ENCODE measurements at places on chromosomes 1 and 21.
A peak's percentile ranks its signal among the peaks of the same experiment; 100 is the strongest.

GRCh38 chr1:201653883-201654282, 115.0 kb downstream of the NAV1 start:
- DNase-seq, result no peak

DNA sequence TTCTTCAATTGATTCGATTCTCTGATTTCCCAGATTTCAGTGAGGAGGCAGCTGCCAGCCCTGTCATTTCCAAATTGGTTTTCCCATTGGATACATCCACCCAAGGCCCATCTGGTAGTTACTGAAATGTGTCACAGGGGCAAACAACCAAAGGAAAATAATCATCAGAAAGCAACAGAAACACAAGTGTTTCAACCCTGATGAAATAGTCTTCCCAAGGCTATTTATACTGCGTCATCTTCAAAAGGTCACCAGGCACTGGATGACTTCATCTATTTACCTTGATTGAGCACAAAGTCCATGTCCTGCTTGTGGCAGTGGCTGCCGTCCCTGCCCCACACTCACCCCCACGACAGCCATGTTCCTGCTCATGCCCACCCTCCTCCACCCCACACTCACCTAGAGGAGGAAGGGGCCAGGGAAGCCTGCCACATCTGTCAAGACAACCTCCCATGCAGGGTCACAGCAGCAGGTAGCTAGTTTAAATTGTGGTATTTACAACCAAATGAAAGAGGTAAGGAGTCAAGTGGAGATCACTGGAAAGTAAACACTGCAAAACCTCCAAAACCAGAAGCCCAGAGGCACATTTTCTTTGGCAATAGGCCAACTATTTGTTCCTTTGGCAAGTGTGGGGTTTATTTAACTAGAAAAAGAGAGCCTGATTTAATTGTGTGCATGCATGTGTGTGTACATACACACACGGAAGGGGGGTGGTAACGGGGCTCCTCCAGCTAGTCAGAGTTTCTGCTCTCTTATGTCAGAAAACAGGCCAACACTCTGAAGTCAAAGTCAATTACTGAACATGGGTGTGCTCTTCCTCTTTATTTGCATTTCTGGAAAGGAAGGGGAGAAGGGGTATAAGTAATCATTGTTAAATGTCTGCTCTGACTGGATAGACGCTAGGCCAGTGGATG, 49.5 kb upstream of the RAB4A start:
- DNase-seq, result no peak

DNA sequence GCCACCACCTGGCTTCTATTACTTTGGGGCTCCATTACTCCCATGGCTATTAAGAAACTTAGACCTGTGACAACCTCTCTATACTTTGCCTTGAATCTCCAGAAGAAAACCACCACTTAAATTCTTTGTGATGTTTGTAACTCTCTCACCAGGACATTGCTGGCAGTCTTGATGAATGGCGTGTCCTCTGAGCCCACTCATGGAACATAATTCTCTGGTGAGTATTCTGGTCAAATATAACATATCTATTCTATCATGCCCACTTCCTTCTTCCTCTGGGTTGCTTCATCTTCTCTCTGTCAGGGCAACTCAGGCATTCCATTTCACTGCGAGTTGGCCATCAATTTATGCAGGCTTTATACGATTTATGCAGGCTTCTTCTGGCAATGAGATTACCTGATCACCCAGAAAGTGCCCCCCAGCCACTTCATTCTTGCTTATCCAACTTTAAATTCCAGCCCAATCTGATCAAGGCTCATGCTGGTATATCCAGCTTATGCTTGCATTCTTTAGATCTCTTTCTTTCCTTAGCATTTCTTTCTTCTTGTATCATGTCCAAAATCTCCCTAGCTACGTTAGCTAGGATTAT, 112.0 kb upstream of the CHRM3 start:
- DNase-seq, result no peak

DNA sequence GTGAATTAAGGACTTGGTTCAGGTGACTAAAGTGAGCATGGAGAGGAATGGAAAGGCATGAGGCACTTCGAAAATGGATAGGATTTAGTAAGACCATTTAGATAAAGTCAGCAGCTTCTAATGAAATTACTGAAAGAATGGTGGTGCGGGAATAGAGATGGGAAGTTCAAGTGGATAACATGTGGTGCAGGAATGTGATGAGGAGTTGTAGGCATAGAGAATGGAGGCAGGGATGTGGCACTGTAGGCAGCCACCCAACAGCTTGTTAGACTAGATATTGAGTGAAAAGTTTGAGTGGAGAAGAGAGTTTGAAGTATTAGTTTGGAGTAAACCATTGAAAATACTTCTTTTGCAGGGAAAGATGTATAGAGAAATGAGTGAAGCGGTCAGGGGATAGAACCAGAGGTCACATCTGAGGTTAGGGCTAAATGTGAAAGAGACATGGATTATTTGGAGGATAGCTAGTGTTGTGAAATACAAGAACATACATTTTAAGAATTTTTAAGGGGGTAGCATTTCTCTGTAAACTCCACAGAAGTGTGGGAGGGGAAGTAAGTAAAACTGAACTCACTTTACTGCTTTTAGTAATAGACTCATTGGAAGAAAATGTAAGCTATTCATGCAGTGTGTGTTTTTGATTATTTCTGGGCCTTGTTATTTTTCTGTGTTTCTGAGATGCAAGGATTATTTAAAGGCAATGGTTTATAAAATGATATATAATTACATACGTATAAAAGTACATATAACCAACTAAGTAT, 46.2 kb downstream of the DYRK1A start:
- no peak for DNase-seq

GRCh38 chr1:40772146-40772955, 11.2 kb upstream of the KCNQ4 start:
- DNase-seq, result no peak

DNA sequence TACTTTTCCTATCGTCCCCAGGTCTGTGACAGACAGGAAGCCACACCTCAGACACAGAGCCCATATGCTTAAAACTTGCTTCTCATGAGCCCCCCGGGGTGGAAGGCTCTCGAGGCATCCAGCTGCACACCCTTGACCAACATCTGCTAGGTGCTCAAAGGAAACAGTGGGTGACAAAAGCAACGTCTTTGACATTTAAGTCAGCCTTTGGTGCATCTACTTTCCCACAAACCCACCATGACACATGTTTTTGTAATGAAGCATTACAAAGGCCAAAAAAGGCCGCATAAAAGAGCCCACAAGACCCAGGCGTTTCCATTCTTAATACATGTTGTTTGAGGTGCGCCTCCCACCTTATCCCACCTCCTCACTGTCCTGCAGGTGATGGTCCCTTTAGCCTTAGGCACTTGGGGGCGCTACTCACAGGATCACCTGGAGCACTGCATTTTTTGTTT, 11.8 kb upstream of the FASLG start:
- no peak for DNase-seq

DNA sequence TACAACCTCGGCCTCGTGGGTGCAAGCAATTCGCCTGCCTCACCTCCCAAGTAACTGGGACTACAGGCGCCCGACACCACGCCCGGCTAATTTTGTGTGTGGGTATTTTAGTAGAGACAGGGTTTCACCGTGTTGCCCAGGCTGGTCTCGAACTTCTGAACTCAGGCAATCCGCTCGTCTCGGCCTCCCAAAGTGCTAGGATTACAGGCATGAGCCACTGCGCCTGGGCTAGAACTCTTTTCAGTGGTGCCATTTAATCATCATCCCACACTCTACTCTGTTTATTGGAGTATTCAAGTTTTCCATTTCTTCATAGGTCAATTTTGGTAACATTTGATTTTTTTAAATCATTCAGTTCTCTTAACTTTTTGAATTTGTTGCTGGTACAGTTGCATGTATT, 101.3 kb downstream of the DHRS3 start:
- no peak for DNase-seq

GRCh38 chr1:99674115-99675064, 28.5 kb downstream of the PALMD start:
- DNase-seq, result no peak

DNA sequence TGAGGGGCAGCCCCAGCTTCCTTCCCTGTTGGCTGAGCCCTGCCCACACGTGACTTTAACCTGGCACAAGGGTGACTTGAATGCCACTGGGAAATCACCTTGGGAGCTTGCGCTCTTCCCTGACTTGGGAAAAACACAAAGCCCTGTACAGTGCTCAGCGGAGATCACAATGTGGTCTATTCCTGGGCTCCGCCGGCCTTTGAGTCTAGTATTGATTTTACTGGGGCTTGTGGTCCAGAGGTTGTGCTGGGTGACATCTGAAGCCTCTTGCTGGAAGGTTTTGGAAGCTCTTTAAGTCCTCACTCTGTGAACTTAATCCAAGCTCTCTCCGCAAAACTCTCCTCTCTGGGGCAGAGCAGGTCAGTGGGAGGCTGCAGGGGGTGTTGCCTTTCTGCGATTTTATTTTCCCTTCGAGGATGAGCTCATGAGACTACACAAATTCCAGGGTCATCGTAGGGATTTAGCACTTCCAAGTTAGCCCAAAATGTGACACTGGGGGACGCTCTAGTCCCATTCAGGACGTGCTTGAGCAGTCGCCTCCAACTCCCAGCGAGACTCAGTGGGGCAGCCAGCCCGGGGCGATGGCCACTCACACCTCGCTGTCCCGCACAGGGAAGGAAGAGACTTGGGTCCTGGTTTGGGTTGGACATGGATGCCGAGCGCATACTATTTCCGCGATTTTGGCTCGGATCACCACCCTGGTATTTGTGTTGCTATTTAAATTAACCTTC, 291.9 kb upstream of the AJAP1 start:
- DNase-seq, result no peak

DNA sequence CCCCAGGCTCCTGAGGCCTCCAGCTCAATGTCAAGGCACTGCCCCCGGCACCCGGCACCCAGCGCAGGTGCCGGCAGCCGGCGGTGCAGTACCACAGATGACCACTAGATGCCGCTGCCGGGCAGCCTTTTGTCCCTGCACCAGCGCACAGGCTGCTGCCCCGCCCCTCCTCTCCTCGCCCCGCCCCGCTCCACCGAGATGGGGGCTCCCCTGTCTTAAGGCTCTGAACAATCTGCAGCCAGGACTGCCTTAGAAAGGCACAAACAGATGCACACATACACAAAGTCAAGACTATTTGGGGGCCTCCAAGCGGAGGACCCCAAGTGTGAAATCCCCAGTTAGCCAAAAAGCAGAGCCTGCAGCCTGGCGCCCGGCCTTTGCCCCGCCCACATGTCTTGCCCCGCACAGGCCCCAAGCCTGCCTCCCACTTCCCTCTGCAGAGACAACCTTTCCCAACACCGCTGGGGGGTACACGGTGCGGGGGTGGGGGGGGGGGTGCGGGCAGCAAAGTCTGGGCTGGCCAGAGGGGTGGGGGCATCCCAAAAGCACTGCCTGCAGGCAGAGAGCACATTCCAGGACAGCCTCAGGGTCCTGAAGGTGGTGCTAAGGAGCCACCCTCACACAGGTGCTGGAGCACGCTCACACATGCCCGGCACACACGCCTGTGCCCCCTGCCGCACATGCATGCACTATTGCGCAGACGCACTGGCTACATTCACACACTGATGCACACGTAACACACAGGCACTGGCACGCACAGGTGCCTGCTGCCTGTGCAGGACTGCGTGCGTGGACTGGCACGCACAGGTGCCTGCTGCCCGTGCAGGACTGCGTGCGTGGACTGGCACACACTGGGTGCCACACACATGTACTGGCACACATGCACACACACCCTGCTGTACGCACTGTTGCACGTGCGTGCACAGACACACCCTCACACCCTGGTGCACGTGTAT, 37.1 kb downstream of the ARHGEF16 start:
- peak; percentile 75 for DNase-seq

- DNase-seq, result no peak
Observed at GRCh38 chr1:54557671-54558355, 9.8 kb downstream of the ACOT11 start.

DNA sequence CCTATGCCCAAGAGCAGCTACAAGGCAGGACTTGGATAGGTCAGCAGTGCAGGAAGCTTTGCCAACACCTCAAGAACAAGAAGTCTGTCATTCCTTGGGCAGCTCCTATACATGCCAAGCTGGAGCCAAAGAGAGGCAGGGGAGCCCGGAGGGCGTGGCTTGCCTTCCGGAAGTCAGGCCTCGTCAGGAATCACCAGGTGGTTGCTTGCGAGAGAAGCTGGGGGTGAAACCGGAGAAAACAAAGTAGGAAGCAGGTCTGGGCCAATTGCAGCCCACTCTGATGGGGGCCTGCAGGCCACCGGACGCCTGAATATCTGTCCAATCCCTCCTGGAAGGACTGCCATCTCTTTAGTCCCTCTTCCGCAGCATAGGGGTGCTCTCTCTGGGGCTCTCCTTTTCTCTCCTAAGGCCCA, 794 bp upstream of the FAM76A start:
- no peak for DNase-seq

GRCh38 chr1:216475659-216476276, 52.5 kb upstream of the USH2A start:
- no peak for DNase-seq

- DNase-seq, result peak; percentile 31
Observed at GRCh38 chr1:29688471-29689365, 452.4 kb downstream of the PTPRU start.

DNA sequence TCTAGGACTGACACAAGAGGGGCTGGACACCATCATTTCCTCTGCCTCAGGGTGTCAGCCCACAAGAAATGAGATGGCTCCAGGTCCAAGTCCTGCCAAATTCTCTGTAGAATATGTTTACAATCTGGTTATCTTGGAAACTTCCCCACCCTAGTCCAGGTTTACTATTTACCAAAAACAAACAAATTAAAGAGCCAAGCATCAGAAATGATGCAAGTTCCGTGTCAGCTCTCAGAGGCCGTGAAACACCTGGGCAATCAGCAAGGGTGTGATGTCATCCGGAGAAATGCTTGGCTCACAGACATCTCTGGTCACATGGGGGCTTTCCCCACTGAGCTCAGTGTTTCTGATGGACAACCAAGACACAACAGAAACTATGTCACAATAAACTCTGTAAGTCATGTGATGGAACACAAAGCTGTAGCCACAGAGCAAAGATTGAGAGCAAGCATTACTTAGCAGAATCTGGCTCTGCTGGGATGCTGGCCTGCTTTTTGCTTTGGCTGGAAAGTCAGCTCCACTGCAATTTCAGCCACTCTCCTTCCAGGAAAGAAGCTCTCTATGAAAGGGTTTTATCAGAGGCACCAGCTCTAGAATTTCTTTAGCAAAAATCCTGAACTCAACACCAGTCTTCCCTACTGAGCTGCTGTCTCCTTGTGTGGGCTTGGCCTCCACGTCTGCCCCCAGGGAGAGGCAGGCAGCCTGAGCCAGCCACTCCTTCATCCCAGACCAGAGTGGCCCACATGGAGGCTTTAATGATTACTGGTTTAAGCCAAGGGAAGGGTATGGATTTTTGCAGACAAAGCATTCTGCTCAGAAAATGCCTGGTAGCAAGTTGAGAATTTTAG, 55.9 kb downstream of the NENF start:
- peak; percentile 86 for DNase-seq

DNA sequence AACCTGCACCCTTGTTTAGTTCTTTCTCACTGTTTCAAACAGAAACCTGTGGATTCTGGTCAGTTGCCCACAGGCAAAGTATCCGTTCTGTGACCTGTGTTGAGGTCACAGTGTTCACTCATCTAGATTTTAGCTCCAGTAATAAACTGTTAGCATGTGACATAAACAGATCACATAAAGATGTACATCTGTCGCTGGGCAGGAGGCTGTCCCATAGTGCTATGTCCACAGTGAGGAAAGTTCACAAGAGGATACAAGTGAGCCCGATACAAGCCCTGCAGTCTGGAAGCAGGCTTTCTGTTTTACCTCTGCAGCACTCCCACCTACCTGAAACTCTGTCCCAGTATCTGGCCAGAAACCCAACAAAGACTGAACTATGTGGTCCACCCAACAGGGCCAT, 28.4 kb downstream of the LMX1A start:
- DNase-seq, result no peak
